ENCODE measurements at places on chromosomes 2 and 18.

GRCh38 chr2:6181525-6181924, 489.3 kb downstream of the SOX11 start:
- no peak for DNase-seq

GRCh38 chr2:221572219-221572820, at the start of gene EPHA4:
EPHA4 (minus strand) TSS chr2:221572304; CDS start chr2:221572248, 56 bp downstream.
- DNase-seq = peak; percentile 87

GRCh38 chr2:39922679-39923405, 143.8 kb upstream of the THUMPD2 start:
- no peak for DNase-seq

DNA sequence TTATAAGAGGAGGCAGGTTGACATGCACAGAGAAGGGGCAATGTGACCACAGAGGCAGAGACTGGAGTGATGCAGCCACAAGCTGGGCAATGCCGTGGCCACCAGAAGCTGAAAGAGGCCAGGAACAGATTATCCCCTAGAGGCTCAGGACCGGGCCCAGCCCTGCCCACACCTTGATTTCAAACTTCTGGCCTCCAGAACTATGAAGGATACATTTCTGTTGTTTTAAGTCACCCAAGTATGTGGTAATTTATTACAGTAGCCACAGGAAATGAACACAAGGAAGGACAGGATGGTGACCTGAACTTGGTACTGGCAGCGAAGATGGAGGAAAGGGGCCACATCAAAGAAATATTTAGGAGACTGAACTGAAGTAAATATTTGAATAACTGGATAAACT, 66.8 kb upstream of the RIOK3 start:
- no peak for DNase-seq

- no peak for DNase-seq
These were observed 71.3 kb upstream of the SETBP1 start for GRCh38 chr18:44609181-44609941.

- DNase-seq = no peak
These were observed 692 bp upstream of the POMC start for GRCh38 chr2:25169073-25169470.

GRCh38 chr2:95225658-95226057, 18.3 kb downstream of the ZNF892 start:
- DNase-seq = no peak

DNA sequence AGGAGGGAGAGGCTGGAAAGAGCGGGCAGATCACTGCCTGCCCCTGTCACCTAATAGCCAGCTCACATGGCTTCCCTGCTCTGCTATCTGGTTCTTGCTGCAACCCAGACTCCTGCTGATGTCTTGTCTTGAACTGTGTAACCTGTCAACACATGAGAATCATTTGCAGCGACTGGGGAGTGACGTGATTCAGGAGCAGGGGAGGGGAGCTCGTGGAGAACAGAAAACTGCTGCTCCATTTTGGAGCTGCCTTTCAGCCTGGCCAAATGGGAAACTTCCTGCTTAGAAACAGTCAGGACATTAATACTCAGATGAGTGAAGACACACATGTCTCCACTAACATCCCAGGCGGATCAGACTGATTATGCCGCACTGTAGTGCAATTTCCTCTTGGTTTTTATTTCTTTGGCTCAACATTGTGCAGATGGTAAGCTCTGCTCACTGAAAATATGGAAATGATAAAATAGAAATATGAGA, 38.1 kb downstream of the RPL37A start:
- no peak for DNase-seq

DNA sequence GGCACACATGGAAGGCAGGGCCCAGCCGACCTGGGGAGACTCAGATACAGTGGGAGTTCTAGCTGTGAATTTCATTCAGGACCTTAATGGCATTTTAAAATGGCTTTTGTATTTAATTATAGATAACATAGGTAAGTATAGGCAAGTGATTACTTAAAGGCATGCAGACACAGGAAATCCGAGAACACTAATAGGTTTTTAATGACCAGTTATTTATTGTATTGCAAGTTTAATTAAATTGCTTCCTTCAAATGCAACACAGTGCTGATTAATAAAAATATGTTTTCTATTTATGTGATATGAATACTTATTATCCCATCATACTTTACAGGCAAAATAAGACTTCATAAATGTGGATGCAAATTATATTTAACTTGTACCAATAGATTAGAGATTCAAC, 19.7 kb upstream of the SH3RF3 start:
- DNase-seq = no peak

- DNase-seq = no peak
These were observed 115.3 kb downstream of the FEZ2 start for GRCh38 chr2:36482576-36483214.

DNA sequence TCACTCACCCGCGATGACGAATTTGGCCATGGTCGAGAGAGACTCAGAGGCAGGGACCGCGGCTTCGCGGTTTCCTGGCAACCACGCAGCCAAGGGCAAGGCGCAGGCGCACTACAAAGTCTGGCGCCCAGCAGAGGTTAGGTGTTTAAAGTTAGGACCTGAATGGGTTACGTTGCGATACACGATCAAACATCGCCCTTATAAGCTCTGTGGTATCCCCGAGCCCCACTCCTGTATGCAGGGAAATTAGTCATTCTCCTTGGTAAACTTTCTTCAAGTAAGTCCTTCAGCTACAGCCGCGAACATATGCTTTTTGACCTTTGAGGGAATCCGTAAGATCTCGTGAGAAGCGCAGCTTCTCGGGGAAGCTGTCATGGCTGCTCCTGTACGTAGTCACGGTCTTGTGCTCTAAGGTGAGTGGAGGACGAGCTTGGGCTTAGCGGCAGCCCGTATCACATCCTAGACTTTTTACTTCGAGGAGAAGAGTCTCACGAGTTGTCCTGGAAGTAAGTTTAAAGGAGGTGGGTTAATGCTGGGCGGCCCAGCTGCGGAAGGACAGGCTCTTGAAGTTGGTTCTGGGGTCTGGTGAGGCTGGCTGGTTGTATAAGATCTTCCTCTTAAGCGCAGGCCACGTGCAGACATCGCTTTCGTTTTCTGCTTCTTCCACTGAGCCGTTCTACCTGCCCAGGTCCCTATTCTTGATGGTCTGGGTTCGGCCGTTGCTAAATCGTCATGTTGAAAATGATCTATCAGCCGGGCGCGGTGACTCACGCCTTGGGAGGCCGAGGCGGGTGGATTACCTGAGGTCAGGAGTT, at the start of the genes FASTKD2 and MDH1B:
FASTKD2 (plus strand) TSS at position 365 of the 815 bp plus-strand sequence. CDS start 1,088 bp downstream, outside the sequence.
MDH1B (minus strand) TSS at position 87 of the 815 bp plus-strand sequence; CDS start at position 30, 57 bp downstream.
- DNase-seq = peak; percentile 76

DNA sequence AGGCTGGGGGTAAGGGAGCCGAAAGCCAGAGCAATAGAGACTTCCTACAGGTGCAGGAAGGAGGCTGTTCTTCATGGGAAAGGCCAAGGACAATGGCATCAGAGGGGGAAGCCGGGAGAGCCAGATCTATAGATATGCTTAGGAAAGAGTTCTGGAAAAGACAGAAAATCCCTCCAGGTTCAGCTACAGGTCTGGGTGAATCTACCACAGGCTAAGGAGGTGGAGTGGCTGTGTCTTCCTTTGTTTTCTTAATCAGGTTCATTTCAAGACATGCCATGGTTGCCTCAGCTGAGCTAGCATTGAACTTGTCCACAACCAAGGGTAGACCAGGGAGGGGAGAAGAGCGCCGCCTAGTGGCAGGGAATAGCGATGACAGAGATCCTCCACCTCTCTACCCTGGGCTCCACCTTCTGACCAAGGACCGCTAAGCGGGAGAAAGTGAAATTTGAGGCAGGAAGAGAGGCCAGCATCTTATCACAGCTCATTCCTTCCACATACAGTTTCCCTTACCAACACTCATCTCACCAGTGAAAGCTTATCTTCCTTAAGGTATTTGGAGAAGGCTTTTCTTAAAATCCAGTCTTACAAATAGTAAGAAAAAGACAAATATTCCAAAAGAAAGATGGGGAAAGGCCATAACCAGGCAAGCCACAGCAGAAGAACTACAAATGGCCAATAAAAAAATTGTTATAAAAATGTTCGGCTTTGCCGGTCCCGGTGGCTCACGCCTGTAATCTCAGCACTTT, 74.2 kb downstream of the VIT start:
- peak; percentile 5 for DNase-seq

DNA sequence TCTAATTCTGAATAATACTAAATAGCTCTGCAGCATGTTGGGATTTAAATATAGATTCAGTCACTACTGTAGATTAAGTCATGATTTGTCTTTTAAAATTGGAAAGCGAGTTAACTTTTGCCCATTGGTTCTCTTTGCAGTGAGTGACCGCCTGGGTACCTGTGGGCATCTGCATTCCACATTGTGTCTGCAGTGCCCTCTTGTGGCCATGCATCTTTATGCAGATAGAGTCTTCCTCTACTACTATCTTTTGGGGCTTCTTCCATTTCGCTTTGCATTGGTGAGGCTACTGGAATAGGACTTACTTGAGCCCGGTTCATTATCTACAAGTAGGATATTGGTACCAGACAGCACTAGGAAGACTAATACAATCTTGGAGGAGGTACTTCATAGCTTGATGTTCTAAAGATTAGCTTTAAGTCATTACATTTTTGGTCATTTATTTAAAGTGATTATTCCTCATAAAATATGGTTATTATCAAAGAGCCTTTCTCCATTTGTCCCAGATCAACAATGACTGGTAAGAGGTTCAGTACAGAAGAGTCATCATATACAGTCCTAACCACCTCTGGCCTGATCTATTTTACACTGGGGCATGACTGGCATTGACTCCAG, 203.0 kb downstream of the SOCS6 start:
- peak; percentile 38 for DNase-seq

GRCh38 chr2:5759949-5760348, 67.8 kb downstream of the SOX11 start:
- DNase-seq = no peak

GRCh38 chr2:45978302-45978859, 318.8 kb upstream of the EPAS1 start:
- DNase-seq = no peak

DNA sequence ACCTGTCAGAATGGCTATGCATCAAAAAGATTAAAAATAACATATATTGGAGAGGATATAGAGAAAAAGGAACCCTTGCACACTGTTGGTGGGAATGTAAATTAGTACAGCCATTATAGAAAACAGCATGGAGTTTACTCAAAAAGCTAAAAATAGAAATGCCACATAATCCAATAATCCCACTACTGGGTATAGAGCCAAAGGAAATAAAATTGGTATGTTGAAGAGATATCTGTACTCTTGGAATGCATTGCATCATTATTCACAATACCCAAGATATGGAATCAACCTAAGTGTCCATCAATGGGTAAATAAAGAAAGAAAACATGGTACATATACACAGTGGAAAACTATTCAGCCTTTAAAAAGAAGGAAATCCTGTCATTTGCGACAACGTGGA, 77.2 kb downstream of the C1D start:
- no peak for DNase-seq

DNA sequence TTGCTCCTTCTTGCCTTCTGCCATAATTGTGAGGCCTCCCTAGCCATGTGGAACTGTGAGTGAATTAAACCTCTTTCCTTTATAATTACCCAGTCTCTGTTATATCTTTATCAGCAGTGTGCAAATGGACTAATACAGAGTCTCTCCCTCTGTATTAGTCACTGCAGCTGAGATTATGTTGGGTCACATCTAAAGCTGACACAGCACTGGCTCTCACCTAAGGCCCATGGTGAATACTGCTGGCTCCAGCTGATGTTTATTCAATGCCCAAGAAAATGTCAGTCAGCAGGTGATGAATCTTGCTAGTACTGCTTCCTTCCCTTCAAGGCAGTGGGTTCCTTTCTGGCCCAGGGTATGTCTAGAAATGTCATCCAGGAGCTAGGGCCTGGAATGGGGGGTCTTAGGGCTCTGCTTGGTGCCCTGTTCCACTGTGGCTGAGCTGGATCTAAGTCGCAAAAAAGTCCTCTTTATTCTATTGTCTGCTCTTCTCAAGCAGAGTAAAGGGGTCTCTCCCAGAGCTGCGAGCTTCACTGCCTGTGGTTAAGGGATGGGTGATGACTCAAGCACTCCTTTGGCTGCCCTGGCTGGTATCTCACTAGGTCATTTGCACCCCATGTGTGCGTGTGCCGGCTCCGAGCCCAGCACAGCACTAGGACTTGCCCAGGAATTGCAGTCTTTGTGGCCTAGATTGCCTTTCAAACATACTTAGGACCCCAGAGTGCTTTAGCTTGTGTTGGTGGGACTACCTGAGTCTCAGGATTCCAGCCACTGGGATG, 29.9 kb downstream of the PPP1R1C start:
- DNase-seq = no peak

GRCh38 chr2:186968277-186968676, 119.3 kb upstream of the ZSWIM2 start:
- no peak for DNase-seq

GRCh38 chr18:10190564-10190963, 263.9 kb upstream of the APCDD1 start:
- DNase-seq = no peak

- DNase-seq = no peak
These were observed 140.8 kb downstream of the PXDN start for GRCh38 chr2:1603521-1603920.

- no peak for DNase-seq
These were observed 3.7 kb upstream of the PCBP1 start for GRCh38 chr2:70083344-70084156.

DNA sequence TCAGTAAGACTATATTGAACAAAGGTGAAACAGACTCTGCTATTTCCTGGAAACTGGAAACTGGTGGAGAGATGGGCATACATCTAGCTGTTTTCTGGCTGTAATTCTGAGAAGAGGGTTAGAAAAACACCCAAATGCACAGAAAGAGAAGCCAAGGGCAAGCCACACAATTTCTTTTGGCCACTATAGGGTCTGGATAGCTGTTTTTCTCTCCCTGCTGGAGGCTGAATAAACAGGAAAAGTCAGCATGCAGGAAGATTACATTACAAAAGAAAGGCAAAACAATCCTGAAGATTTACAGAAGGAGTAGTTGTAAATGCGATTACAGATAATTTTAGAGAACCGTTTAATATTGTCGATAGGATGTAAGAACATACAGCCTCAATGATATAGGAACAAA, 186.2 kb upstream of the REG3G start:
- DNase-seq = no peak

DNA sequence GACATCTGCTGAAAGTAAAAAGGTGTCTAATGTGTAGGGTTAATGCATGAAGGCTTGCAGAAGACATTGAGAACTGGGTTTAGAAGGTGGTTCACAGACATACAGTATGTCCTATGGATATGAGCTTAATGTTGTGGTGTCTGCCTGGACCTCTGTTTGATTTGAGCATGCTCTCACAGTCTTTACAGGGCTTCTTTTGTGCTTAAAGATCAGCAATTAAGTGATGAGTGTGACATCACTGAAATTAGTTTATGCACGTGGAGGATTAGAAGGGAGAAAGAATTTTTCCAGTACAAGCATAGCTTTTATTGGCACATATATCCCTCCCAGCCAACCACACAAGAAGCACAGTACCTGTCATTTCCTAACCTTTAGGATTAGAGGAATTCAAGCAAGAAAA, 367.5 kb upstream of the RAB12 start:
- no peak for DNase-seq

- no peak for DNase-seq
These were observed 43.1 kb upstream of the SLC39A10 start for GRCh38 chr2:195613922-195614321.
